ENCODE measurements at places on chromosomes 7 and 10. TPM values are rescaled to one million over a fixed set of nuclear protein-coding genes. Genes with fewer than 3 reads are reported as not detected.

DNA sequence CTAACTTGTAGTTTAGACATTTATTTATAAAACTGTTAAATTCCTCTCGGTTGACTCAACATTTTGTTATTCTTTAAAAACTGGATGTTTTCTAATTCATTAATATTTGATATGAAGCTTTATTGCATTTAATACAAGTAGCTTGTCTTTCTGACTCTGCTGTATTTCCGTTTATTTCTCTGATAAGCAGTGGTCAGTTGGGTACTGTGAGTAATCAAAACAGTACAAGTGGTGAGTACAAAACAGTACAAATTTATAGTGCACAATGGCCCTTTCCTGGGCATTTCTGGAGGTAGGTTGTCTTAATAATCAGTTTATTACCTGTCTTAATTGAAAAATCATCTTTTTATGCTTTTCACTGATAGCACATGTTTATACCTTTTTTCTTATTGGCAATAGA is 182.7 kb downstream of the CCSER2 start:
- DNase-seq: no peak
- no peak overlapping the region for H3K27ac ChIP-seq
- no peaks in the 10 kb centered on the region for H3K4me1 ChIP-seq
- no peaks in the 10 kb centered on the region for H3K27me3 ChIP-seq
- peaks cover 19% of the 10 kb centered on the region for H3K36me3 ChIP-seq

DNA sequence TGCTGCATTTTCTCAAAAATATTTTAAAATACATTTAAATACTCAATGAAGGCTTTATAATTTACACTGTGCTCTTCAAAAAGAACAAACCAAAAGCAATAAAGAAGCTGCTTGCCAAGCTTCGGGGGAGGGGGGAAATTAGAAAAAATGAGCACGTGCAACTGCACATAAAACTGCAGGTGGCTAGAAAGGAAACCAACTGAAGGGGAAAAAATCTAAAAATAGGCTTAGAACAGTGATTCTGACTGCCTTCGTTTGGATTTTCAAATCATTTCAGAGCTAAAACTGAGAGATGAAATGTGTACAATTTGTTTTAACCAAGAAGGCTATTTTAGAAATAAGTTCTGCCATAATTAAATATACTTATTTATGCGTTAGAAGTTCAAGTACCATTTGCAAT is 61.4 kb downstream of the ABI1 start:
- no peak overlapping the region for H3K4me3 ChIP-seq
- H3K27me3 ChIP-seq: no peaks in the 10 kb centered on the region
- no peak overlapping the region for H3K27ac ChIP-seq
- no peak for DNase-seq

DNA sequence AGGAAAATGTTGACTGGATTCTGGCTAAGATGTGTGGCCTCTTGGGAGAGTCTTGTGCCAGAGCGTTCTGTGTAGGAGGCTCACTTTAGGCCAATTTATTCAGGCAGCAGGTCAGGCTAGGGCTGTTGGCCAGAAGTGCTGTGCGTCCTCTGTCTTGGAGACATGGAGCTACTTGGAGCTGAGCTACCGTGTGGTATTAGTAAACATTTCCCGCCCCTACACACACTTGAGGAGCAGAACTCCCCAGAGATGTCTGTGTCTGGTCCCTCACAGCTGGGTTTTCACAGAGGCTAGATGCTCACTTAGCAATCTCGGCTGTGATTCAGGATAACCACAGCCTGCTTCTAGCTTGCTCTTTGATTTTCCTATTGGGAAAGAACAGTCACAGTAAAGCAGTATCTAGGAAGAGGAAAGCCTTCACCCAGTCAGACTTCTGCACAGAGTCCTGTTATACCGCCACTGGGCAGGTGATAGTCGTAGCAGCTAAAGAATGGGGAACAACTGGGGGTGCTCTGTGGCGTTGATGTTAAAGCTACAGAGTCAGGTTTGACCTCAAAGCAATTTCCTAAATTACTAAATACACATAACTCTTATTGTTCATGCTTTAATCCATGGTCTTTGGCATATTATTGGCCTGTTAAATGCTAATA is 86.7 kb downstream of the MDFIC start:
- DNase-seq: peak; percentile 43
- peaks cover 72% of the 10 kb centered on the region for H3K4me1 ChIP-seq
- H3K27ac ChIP-seq: peak overlapping the region; percentile 96
- H3K27me3 ChIP-seq: no peaks in the 10 kb centered on the region
- H3K36me3 ChIP-seq: peaks cover 66% of the 10 kb centered on the region

- no peaks in the 10 kb centered on the region for H3K27me3 ChIP-seq
- no peak overlapping the region for H3K27ac ChIP-seq
- H3K4me3 ChIP-seq: no peak overlapping the region
- peaks cover 28% of the 10 kb centered on the region for H3K4me1 ChIP-seq
Observed at GRCh38 chr10:110780704-110781103, 91.0 kb upstream of the PDCD4 start.

- peaks cover 6% of the 10 kb centered on the region for H3K4me1 ChIP-seq
- peaks cover 26% of the 10 kb centered on the region for H3K27me3 ChIP-seq
- no peak within 1 kb of the TSS for H3K27ac ChIP-seq
- H3K36me3 ChIP-seq: no peaks in the 10 kb centered on the region
Observed at GRCh38 chr7:90211391-90212148, at the start of gene STEAP2. Gene STEAP2 (plus strand): TSS chr7:90211740. CDS start chr7:90225083, 13,343 bp downstream.

DNA sequence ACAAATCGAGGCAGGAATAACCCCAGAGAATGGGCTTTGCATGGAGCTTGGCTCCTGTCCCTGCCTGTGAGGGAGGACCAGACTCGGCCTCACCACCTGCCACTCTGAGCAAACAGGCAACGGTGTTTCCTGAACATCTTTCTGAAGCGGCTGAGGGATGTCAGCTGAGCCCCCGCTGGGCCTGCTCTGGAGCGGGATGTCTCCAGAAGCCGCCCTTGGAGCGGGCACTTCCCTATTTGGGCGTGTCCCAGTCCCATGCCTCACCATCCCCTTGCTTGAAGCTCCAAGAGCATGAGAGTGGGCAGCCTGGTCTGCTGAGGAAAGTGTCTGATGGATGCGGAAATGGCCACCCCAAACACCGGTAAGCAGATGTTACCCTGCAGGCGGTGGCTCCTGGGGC is 10.2 kb downstream of the ALKBH4 start:
- no peak overlapping the region for H3K27ac ChIP-seq
- no peak overlapping the region for H3K4me3 ChIP-seq
- no peaks in the 10 kb centered on the region for H3K4me1 ChIP-seq

GRCh38 chr7:31921047-31921446 is 149.2 kb downstream of the PDE1C start:
- no peak overlapping the region for H3K27ac ChIP-seq
- no peak for DNase-seq
- no peaks in the 10 kb centered on the region for H3K27me3 ChIP-seq
- H3K4me1 ChIP-seq: no peaks in the 10 kb centered on the region
- H3K4me3 ChIP-seq: no peak overlapping the region
- H3K36me3 ChIP-seq: no peaks in the 10 kb centered on the region

- no peak overlapping the region for H3K27ac ChIP-seq
- peaks cover 10% of the 10 kb centered on the region for H3K4me1 ChIP-seq
- peaks cover 5% of the 10 kb centered on the region for H3K27me3 ChIP-seq
- no peak for DNase-seq
Observed at GRCh38 chr10:60914690-60915141, 29.3 kb downstream of the RHOBTB1 start.

DNA sequence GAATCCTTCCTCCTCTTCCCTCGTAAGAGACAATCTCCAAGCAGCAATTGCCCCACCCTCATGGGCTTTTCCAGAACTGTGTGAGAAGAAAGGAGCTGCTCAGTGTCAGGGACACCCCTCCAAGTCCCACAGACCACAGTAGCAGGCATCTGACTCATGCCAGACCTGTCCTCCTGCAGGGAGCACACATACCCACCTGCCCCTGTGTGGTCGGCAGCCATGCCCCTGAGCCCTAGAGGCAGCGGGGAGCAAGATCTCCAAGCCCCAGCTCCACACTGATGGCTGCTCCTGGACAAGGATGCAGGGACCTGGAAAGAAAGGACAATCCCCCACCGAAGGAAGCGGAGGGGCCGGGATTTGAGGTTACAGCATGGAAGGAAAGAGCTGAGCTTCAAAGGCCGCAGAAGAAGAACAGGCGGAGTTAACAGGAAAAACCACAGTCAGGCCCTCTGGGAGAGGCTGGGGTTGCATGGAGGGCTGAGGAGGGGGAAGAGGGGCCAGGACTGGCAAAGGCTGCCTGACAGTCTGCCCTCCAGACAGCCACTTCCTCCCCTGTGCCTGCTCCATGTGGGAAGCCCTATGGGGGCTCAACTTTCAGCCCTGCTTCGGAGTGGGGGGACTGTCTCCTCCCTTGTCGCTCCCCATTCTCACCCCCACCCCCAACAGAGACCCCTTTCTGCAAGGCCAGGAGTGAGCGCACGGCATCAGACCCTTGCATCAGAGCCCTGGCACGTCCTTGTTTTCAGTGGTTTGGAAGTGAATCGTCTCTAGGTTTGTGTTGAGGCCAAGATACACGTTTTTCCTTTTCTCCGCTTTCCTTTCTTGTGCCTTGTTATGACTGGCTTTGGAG is 46.8 kb downstream of the ASB13 start:
- no peaks in the 10 kb centered on the region for H3K27me3 ChIP-seq
- no peak overlapping the region for H3K27ac ChIP-seq
- H3K36me3 ChIP-seq: no peaks in the 10 kb centered on the region
- peaks cover 3% of the 10 kb centered on the region for H3K4me1 ChIP-seq
- no peak overlapping the region for H3K4me3 ChIP-seq

- H3K27me3 ChIP-seq: no peaks in the 10 kb centered on the region
- peaks cover 28% of the 10 kb centered on the region for H3K36me3 ChIP-seq
- H3K27ac ChIP-seq: no peak overlapping the region
- no peak overlapping the region for H3K4me3 ChIP-seq
- peaks cover 16% of the 10 kb centered on the region for H3K4me1 ChIP-seq
Observed at GRCh38 chr10:62024026-62024701, 122.7 kb downstream of the ARID5B start.

GRCh38 chr7:27606270-27607209 is 56.1 kb downstream of the HIBADH start:
- peaks cover 4% of the 10 kb centered on the region for H3K4me1 ChIP-seq
- no peaks in the 10 kb centered on the region for H3K36me3 ChIP-seq
- no peak overlapping the region for H3K4me3 ChIP-seq
- no peak overlapping the region for H3K27ac ChIP-seq

DNA sequence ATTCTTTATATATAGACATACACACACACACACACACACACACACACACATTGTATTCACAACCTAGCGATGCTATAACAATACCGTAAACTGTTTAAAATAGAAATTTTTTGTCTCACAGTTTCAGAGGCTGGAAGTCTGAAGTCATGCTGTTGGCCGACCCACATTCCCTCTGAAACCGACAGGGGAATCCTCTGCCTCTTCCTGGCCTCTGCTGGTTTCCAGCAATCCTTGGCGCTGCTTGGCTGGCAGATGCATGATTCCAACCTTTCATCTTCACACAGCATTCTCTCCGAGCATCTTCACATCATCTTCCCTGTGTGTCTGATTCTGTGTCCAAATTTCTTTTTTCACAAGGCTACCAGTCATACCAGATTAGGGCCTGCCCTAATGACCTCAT is 94.8 kb downstream of the CCDC71L start:
- H3K27me3 ChIP-seq: no peaks in the 10 kb centered on the region
- no peak overlapping the region for H3K4me3 ChIP-seq
- peaks cover 8% of the 10 kb centered on the region for H3K4me1 ChIP-seq
- H3K27ac ChIP-seq: no peak overlapping the region
- no peak for DNase-seq
- H3K36me3 ChIP-seq: no peaks in the 10 kb centered on the region

- no peaks in the 10 kb centered on the region for H3K27me3 ChIP-seq
- H3K36me3 ChIP-seq: no peaks in the 10 kb centered on the region
- H3K4me1 ChIP-seq: no peaks in the 10 kb centered on the region
- no peak overlapping the region for H3K27ac ChIP-seq
Observed at GRCh38 chr7:11437994-11438393, 394.0 kb downstream of the THSD7A start.

DNA sequence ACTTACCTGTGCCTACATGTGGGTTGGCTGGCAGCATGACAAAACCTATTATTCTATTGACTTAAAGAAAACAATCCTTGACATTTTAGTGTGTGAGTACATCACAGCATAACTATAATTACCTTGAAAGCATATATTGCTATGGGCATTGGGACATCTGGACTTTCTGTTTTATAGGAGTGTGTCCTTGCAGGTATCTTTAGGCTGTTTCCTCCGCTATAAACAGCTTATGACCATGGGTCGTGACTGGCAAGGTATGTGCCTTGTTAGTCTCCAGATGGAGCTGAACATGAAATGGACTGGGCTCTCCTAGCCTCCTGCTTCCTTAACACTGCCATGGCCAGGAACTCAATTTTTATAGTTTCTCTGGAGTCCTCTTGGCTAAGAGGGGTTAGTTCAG is 317.4 kb upstream of the COBL start:
- no peak overlapping the region for H3K27ac ChIP-seq
- no peak for DNase-seq
- H3K27me3 ChIP-seq: no peaks in the 10 kb centered on the region
- H3K36me3 ChIP-seq: no peaks in the 10 kb centered on the region
- no peaks in the 10 kb centered on the region for H3K4me1 ChIP-seq

DNA sequence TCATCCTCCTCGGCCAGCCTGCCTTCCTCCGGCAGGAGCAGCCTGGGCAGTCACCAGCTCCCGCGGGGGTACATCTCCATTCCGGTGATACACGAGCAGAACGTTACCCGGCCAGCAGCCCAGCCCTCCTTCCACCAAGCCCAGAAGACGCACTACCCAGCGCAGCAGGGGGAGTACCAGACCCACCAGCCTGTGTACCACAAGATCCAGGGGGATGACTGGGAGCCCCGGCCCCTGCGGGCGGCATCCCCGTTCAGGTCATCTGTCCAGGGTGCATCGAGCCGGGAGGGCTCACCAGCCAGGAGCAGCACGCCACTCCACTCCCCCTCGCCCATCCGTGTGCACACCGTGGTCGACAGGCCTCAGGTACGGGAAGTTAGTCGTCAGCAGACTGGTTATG is 21.1 kb downstream of the BAG3 start:
- no peak overlapping the region for H3K4me3 ChIP-seq
- peaks cover 32% of the 10 kb centered on the region for H3K36me3 ChIP-seq
- no peaks in the 10 kb centered on the region for H3K27me3 ChIP-seq
- no peak for DNase-seq
- no peaks in the 10 kb centered on the region for H3K4me1 ChIP-seq
- no peak overlapping the region for H3K27ac ChIP-seq

GRCh38 chr7:129959471-129960203 is 6.9 kb upstream of the UBE2H start:
- no peaks in the 10 kb centered on the region for H3K4me1 ChIP-seq
- H3K27ac ChIP-seq: no peak overlapping the region
- no peaks in the 10 kb centered on the region for H3K36me3 ChIP-seq
- DNase-seq: no peak
- no peak overlapping the region for H3K4me3 ChIP-seq

GRCh38 chr7:116232350-116232749 is 22.0 kb downstream of the TES start:
- peaks cover 56% of the 10 kb centered on the region for H3K4me1 ChIP-seq
- no peak overlapping the region for H3K4me3 ChIP-seq
- H3K36me3 ChIP-seq: peaks cover 17% of the 10 kb centered on the region
- no peak overlapping the region for H3K27ac ChIP-seq
- DNase-seq: no peak
- H3K27me3 ChIP-seq: no peaks in the 10 kb centered on the region

C10orf105 gene
- 0.73 TPM for total RNA-seq

ANKRD61 gene
- total RNA-seq: 0.29 TPM

TMEM176A gene
- not detected for total RNA-seq

MLLT10 gene
- 47.1 TPM for total RNA-seq

CLRN3 gene
- total RNA-seq: not detected

ANKRD7 gene
- total RNA-seq: 0.47 TPM

TRIL gene
- total RNA-seq: not detected

RAB11FIP2 gene
- total RNA-seq: 15.3 TPM

MOGAT3 gene
- total RNA-seq: not detected

MMP21 gene
- not detected for total RNA-seq

GPR146 gene
- total RNA-seq: 2.7 TPM

FAM25C gene
- total RNA-seq: not detected

GNG11 gene
- not detected for total RNA-seq

ADAM12 gene
- total RNA-seq: 0.60 TPM

All from activated CD8-positive, alpha-beta T cell treated with anti-CD3 and anti-CD28 coated beads, Interleukin-2, amount 10 ng/mL, durations not matched to agents 7 days and 5 days (primary cell).